ENCODE measurements at places on chromosomes 5 and 9. TPM values are rescaled to one million over a fixed set of nuclear protein-coding genes. Genes with fewer than 3 reads are reported as not detected.

DNA sequence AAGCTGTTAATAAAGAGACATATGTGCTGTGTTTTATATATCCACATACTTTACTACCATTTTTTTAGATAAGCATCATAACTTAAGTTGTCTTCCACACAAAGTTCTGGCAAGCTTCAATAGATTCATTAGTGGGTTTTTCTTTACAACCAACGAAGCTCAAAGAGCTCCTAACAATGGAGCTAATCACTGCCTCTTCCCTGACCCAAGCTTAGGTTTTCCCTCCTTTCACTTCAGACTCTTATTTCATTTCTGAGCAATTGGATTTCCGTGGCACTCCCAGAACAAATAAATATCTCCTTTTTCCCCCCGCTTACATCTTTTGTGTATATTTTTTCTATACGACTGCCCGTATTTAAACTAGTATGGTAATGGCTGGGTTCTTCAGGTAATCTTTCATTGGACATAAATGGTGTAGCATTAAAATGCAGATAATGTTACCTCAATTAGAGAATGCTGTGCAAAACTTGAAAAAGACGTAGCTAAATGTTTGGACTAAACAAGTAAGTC is 275.5 kb upstream of the TMEM161B start:
- no peak for DNase-seq

RUSC2 gene
- total RNA-seq, result 31.5 TPM

SELENOP gene
- 29.4 TPM for total RNA-seq

DNA sequence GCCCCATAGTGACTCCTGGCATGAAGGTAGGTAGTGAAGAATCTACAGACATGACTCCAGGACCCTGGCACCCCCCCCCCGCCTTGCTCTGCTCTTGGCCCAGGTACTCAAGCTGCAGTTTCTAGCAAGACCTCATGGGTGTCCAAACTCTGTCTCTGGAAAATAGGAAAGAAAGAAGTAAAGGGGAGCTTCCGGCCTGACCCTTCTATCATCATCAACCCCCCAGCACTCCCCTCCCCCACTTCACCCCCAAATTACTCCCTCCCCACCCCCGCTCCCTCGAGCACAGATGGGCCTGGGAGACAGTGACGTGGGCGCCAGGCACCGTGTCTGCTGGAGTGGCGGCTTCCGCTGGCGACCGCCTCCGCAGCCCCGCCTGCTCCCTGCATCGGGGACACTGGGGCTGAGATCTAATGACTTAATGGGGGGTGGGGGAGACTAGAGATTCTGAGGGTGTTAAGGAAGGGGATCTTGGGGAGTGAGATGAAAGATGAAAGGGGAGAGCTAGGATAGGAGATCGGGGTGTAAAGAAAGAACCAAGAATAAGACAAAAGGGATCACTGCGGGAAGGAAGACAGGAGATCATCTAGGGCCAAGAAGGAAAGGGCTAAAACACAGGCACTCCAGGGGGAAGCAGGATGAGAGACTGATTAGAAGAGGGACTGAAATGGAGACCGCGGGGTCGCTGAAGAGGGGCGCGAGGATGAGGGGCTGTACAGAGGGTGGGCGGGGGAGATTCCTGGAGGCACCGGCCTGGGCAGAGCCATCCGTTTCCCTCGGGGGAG is 1.1 kb upstream of the DNAJB5 start:
- DNase-seq, result no peak

DNA sequence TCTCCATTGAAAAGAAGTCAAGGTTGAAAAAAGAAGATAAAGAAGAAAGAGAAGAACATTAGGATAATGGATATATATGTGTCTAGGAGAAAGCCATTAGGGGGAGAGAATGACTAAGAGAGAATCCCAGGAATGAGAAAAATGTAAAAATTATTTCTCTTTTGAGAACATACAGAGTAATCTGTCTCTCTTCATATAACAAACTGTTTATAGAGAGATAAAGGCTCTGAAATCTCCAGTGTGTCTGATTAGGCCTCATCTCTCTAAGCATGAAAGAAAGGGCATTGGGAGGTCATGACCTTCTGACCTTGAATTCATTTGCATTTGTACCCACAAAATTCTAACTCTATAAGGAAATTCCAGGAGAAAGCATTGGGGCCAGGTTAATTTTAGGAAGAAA is 3.5 kb upstream of the MPDZ start:
- no peak for DNase-seq

GRCh38 chr9:95852059-95853032 is 23.1 kb upstream of the ERCC6L2 start:
- DNase-seq, result peak; percentile 32

FSD1L gene
- total RNA-seq, result 2.1 TPM

ARAP3 gene
- 0.83 TPM for total RNA-seq

- DNase-seq, result no peak
Observed at GRCh38 chr5:12354686-12355085, 450.4 kb upstream of the CTNND2 start.

- no peak for DNase-seq
Observed at GRCh38 chr5:179378116-179378440, 32.8 kb upstream of the ADAMTS2 start.

GRCh38 chr9:116087246-116087645 is 66.3 kb upstream of the PAPPA start:
- DNase-seq, result peak; percentile 42

DNA sequence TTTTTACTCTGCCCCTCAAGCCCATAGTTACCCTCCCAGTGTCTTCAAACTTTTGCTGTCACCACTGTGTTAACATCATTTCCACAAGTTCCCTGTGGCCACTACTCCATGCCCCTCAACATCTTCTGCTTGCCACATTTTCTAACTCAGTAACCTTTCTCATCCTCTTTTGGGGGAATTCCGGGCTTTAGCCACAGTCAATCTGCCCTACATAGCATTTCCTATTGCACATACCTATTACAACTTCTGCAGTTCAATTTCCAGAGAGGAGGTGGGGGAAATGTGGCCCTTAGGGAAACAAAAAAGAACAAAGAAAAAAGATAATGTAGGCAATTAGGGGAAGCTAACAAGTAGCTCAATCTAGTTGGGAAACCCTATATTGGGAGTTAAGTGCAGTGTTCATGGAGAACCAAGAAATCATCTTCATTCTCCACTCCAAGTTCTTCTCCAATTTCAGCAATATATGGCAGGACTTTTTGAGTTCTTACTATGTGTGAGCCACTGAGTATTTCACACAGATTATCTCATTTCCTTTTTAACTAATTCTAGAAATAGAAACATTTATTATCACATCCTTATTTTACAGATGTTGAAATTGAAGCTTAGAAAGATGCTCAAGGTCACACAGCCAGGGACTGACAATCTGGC is 40.2 kb upstream of the LPAR1 start:
- no peak for DNase-seq

DNA sequence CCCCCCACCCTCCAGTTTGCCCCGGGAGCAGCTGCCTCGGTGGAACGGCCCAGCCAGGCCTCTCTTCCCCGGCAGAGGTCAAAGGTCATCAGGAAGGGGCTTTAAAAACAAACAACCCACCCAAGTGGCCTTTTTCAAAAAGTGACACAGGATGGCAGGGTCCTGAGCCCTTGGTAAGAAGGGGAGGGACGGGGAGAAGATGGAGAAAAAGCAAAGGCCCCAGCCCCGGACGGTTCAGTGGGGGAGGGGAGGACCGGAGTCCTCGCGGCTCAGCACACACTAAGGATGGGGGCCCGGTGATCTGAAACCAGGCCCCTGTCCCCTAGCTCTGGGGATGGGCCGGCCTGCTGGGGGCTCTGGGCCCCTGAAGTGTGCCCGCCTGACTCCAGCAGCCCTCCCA is 1.1 kb downstream of the PRRX2 start:
- DNase-seq, result no peak

- DNase-seq, result peak; percentile 86
Observed at GRCh38 chr9:14251154-14252071, 62.5 kb downstream of the NFIB start.

- no peak for DNase-seq
Observed at GRCh38 chr9:7500521-7500920, 299.1 kb downstream of the DMAC1 start.

DNA sequence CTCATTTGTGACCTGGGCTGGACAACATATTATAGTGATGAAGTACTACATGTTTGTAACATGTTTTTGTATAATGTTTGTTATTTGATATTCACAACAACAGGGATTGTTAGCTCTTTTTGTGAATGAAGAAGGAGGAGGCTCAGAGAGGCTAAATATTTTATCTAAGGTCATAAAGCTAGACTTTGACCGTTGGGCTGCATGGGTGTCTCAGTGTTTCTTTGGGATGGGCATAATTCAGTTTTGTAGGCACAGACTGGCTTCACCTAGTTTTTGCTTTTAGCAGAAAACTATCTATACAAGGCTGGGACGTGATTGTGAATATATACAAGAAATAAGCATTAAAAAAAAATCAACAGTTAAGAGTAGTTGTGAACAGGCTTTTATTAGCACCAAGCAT is 15.0 kb upstream of the GNG10 start:
- no peak for DNase-seq

LCP2 gene
- total RNA-seq, result not detected

DNA sequence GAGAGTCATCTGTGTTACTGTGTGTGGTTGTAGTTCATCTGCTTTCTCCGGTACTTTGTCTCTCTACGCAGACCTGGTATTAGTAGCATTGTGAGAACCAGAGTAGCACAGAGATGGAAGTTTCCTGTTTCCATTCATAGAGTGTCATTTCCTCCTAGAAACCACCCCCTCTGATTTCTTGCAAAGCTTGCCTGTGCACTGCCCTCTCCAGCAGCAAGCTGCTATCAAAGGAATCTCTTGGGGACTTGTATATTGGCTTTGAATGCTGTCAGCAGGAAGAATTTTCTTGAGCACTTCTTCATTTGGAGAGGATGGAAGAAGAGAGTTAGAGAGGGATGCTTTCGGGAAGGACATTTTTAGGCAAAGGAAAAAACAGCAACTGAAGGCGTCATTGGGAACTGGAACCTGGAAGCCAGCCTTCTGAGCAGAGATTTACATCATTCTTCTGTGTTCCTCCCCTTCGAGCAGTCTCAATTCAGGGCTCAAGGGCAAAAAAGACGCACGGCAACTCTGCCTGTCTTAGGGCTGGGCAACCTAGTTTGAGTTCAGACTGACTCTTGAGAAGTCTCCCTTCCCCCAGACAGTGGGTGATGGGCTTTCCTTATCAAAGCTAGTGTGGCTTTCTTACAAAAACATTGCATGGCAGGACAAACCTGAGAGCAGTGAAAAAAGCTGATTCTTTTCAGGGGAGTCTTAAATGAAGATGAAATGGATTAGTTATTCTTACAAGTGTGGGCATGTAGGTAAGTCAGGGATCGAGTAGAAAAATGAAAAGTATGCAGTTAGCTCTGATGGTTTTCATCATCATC is 226.3 kb downstream of the AOPEP start:
- DNase-seq, result no peak

DNA sequence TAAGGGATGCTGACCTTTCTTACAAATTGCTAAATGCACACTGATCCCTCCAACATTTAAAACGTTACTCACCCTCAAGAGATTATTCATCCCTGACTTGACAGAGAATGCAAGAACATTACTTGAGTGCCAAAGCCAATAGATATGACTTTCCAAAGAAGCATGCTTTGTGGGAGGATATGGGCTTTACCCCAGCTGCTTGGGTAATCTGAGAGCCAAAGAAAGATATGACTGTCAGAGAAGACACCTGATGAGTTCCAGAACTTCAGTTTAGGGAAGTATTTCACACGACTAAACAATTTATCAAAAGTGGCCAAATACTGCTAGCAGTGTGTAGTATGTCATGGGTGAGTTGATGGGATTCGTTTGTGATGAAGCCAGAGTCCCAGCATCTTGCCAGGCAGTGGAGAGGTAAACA is 7.4 kb upstream of the SPDL1 start:
- DNase-seq, result peak; percentile 91

HTR1A gene
- total RNA-seq, result not detected

SLC4A9 gene
- not detected for total RNA-seq

DNA sequence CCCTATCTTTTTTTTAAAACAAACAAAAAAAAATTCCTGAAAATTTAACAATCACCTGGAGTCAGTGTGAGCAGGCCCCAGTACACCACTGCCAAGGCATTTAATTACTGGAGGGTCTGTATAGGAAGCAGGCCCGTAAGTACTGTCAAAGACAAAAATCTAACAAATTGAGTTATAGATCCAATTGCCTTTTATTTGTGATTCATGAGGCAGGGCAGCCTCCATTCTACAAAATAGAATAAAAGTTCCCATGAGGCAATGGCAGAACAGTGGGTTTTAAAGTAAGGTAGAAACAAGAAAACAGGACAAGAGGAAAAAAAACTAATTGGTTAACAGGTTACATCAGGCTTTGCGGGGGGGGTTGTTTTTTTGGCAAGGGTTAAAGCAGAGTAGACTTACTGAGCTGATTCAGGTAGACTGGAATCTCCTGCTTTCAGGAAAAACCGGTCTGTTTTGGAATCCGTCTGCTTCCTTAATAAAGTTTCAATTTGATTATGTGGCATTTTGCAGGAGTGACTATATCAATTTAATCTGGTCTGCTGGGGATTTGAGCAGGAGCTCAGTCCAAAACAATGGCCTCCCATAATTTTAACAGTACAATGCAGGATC is 48.9 kb downstream of the AUH start:
- DNase-seq, result no peak

GRCh38 chr9:91560301-91560700 is 136.7 kb upstream of the NFIL3 start:
- DNase-seq, result no peak

ZNF366 gene
- 0.23 TPM for total RNA-seq

DNA sequence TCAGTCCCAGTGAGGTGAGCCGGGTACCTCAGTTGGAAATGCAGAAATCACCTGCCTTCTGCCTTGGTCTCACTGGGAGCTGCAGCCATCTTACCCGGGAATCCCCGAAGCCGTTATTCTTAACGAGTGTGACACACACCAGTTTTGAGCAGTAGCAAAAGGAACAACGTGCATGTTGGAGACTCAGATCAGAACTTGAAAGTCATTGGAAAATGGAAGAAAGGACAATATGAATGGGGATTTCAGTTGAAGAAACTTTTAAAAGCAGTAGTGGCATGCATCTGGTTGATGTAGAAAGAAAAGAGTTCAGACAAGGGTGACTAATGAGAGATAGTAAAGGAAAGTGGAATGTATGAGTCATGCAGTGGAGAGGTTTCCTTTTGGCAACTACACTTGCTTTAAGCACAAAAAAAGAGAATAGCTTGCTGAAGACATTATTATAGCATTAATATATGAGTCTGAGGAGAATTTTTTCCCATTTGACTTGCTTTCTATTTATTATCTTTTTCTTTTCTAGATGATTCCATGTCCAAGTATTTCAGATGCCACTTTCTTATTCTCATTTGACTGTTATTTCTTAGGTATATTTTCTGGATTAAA is 44.4 kb upstream of the ANKDD1B start:
- DNase-seq, result peak; percentile 88
